PC-9 (cell line): ENCODE measurements at places on chromosomes 5 and 9. TPM values are rescaled to one million over a fixed set of nuclear protein-coding genes. Genes with fewer than 3 reads are reported as not detected.

The FUT7 gene
- total RNA-seq = not detected in 2 replicates

- DNase-seq = no peak
Observed at GRCh38 chr5:72531496-72532190, 24.4 kb upstream of the ZNF366 start.

GRCh38 chr9:16833296-16833835, 37.1 kb downstream of the BNC2 start:
- no peak for DNase-seq

DNA sequence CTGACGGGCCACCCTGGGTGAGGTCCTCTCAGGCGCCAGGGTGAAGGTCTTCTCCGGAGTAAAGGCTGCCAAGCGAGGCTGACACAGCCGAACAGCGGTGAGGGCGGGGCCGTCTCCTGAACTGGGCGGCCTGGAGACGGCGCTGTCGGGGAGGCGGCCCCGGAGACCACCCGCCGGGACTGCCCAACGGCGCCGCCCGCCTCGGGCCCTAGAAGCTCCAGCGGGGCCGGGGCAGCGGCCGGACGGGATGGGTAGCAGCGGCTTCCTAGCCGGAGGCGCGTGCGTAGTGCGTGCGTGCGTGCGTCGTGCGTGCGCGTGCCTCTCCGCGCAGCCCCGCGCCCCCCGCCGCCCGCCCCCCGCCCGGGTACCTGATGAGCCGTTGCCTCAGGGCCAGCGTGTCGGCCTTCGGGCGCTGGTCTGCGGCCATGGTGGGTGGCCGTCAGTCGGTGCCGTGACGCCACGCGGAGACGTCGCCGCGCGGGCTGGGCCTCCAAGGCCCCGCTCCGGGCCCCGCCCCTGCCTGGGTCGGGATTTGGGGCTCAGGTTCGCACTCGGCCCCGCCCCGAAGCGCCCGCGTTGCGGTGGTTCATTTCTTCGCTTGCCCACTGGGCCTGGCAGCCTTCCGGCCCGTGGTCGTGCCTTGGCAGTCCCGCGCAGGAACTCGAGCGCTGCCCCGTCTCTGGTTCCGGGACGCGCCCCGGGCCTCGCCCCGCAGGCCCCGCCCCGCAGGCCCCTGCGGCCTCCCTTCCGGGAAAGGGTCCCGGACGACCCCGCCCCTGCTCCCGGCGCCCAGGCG, at the start of gene PHYKPL:
Gene PHYKPL (minus strand): TSS at position 679 of the 796 bp plus-strand sequence. CDS start 252 bp downstream, at position 427.
- DNase-seq = peak; percentile 70

DNA sequence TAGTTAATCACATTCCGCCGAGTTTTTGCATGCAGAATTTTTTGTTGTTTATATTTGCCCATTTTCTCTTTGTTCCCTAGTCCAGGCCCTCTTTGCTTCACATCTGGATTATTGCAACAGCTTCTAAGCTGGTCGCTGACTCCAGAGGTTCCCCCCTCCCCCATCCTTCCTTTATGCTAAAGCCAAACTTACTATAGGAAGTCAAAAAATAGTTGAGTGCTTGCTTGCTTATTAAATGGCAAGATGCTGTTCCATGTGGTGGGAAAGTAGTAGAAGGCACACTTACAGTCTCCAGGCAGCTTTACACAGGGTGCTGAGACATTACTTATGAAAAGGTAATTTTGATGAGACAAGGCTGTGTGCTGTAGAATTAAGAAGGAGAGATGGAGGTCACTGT, 1.3 kb downstream of the ZBTB34 start:
- DNase-seq = no peak

DNA sequence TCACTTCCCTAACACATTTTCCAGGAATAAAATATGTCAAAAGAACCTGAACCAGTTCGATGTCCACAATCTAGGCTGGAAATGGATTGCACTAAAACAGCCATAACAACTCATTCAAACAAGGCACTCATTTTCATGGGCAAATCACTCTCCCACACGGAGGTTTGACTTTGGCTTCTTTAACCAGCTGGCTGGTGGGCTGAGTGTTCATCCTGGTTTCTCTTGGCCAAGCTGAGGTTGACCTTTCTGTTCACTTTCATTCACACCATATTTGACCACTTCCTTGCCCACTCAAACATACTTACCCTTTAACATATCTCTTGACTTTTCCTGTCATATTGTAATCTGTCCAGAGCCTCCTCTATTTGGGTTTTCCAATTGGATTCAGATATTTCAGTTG, 5.4 kb downstream of the IL7R start:
- DNase-seq = no peak

DNA sequence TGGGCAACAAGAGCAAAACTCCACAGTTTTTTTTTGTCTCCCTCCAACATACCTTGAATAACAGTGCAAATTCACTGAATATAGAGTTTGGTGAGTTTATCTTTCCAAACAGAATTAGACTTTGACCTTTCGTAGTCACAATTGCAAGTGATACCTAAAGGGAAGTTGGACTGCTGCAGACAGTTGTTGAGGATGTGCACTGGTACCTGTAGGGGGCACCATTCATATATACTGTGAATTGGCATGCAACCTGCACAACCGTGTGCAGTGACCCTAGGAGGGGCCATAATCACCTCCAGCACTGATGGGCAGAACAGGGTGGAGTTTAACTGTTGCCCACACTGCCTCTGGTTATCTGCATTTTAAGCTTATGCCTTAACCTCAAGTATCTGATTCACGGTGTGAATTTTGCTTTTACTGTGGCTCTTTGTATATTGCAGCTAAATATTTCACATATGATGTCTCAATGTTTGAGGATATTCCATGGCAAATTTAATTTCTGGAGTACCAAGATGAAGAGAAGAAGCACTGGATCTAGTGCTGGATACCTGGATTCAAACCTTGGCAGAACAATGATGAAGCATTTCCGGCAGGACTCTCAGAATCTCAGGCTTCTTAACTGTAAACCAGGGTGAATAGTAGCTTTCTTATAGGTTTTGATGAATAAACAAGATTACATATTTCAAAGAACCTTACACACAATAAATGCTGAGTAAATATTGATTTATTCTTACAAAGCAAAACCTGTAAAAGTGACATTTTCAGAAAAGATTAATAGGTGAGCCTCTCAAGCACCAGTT, 144.3 kb downstream of the ACTBL2 start:
- peak; percentile 72 for DNase-seq

The PHAX gene
- 21.5 and 30.6 TPM in 2 replicates for total RNA-seq

The COL5A1 gene
- total RNA-seq = 15.2 and 32.8 TPM in 2 replicates

The EGR1 gene
- 24.7 and 31.0 TPM in 2 replicates for total RNA-seq

DNA sequence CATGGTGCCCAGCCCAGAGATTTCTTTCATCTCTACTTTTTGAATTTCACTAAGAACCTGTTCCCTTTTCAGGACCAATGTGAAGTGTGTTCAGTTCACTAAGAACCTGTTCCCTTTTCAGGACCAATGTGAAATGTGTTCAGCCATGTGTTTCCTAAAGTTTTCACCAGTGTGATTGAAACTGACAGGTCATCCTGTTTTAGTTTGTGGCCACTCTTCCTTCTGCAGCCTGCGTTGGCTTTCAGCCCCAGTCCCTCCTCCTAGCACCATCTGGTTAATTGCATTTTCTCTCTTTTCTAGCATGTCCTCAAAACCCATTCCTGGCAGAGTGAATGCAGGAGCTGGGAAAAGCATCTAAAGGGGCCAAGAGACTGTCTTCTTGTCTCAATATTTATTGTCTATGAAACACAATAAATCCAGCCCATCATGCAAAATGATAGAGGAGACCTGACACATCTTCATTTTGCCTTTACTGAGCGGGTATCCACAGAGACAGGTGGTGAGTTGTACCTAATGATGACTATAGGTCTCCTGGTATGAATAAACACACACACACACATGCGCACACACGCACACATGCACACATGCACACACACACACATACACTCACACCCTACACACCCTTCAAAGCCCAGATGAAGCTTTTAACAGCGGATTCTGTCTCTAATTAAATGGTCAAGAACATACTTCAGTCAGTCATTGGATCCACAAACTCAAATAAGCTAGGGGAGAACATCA, 6.1 kb upstream of the PANK3 start:
- DNase-seq = no peak

GRCh38 chr5:150352244-150353031, 5.1 kb upstream of the TCOF1 start:
- DNase-seq = no peak

DNA sequence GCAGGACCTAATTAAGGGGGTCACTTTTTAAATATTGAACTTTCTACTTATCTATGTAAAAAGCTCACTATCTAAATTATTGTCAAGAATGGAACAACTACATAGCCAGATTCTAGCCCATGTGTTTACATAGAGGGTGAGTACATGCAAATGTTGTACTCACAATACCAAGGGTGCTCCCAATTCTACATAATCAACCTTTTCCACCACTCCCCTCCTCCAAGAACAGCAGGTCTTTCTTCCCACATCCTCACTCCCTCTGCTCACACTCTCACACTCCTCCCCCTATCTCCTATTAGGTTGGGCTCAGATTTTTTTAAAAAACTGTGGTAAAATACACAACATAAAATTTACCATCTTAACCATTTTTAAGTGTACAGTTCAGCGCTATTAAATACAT, 325.4 kb downstream of the ARL15 start:
- DNase-seq = no peak

DNA sequence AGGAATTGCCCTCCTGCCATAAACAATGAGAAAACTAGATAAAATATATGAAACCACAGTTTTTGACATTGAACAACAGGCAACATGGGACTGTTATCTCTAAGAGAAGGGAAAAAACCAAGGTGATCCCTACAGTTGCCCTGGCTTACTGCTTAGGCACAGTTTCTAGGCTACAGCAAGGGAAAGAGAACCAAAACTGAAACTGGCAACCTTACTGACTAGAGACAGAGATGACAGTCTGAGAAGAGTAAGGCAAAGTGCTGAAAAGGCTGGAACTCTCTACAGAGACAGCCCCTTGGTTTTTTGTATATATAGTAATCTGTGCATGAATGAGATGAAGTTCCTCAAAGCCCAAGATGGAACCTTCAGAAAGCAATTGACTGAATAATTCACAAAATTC, 36.2 kb upstream of the REEP2 start:
- DNase-seq = no peak

GRCh38 chr5:110561510-110561909, 165.0 kb downstream of the TMEM232 start:
- no peak for DNase-seq

DNA sequence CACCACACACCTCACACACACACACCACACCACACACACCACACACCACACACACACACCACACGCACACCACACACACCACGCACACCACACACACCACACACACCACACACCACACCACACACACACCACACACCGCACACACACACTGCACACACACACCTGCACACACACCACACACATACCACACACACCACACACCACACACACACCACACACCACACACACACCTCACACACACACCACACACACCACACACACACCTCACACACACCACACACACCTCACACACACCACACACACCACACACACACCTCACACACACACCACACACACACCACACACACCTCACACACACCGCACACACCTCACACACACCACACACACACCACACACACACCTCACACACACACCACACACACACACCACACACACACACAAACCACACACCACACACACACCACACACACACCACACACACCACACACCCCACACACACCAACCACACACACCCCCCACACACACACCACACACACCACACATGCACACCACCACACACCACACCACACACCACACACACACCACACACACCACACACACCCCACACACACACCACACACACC, 73.7 kb downstream of the ARHGEF37 start:
- no peak for DNase-seq

GRCh38 chr5:159786901-159787691, 129.2 kb upstream of the ADRA1B start:
- DNase-seq = no peak

The TMOD1 gene
- 6.8 and 7.1 TPM in 2 replicates for total RNA-seq

- no peak for DNase-seq
Observed at GRCh38 chr9:4167079-4167671, 132.7 kb downstream of the GLIS3 start.

GRCh38 chr9:119526698-119527097, 157.5 kb upstream of the BRINP1 start:
- DNase-seq = no peak

GRCh38 chr9:19432473-19432872, 23.7 kb downstream of the ACER2 start:
- DNase-seq = no peak

DNA sequence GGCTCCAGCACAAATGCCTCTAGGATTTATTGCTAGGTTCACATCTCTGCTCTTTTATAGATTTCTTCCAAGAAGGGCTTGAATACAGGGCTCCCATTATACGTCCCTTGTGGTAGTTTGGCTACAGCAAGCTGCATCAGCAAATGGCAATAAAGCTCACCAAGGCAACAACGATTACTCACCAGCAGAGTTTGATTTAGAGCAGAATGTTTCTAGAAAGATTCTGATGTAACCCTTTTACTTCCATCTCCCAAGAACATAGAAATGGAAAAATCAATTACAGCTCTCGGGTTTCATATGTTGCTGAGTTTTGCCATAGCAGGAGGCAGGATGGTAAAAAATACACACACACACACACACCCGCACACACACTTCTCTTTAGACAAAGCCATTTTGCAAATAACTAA, 124.2 kb upstream of the TNPO1 start:
- DNase-seq = no peak

GRCh38 chr5:65854925-65855324, 71.5 kb upstream of the ERBIN start:
- no peak for DNase-seq

DNA sequence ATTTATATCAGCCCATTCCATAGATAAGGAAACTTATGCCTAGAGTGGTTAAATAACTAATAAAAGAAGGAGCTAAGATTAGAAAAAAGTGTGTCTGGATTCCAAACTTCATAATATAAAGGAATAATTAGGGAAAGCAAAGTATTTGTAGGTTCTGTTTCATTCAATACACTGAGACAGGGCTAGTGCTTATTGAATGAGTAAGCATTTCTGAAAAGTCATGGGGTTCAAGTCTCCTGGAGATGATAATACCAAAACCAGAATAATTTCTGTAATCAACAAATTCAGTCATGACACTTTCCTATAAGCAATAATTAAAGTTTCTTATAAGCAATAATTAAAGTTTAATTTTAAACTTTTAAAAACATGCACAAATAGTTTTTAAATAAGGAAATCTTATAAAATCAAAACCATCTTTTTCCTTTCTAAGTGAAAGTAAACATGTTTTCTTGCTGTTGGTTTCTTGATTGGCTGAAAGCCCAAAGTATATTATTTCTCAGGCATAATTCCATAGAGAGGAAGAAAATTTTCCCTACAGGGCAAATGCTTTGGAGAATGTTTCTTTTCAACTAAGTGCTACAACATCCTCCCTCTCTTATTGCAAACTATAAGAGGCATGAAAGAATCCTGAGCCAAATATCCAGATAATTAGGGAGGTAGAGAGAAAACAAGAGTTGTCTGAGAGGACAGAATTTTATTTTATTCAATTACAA, 510.2 kb downstream of the PRELID2 start:
- DNase-seq = no peak

- peak; percentile 55 for DNase-seq
Observed at GRCh38 chr5:50302815-50303490, 138.1 kb downstream of the EMB start.

- DNase-seq = no peak
Observed at GRCh38 chr5:124461941-124462340, 284.5 kb downstream of the ZNF608 start.

The AQP7 gene
- 0.59 TPM in 1 of 2 replicates, not detected in the other for total RNA-seq

The AP3B1 gene
- 36.7 and 44.0 TPM in 2 replicates for total RNA-seq
